Germinal center (tissue), 1 donor: ENCODE measurements at places on chromosomes 5 and 9.

GRCh38 chr5:55004729-55005128 is 19.3 kb upstream of the GZMK start:
- DNase-seq, result no peak

- no peak for DNase-seq
These were observed 813.5 kb downstream of the TLE4 start for GRCh38 chr9:80385246-80385645.

DNA sequence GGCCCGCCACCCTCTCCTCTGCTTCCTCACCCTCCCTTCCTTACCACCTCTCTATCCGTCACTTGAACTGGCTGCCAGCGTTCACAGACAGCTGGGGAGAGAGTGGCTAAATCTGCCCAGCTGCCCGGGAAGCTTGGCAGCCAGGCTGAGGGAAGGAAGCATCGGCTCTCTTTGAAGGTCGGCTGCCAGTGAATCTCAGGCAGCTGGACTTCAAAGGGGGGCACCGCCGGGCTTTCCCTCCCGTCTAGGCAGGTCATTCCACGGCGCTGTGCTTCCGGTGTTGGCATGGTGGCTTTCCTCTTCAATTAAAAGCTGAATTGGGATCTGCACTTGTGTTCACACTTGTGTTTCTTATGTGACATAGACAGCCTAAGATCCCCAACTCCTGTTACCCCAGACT is 174.0 kb downstream of the GDNF start:
- no peak for DNase-seq

DNA sequence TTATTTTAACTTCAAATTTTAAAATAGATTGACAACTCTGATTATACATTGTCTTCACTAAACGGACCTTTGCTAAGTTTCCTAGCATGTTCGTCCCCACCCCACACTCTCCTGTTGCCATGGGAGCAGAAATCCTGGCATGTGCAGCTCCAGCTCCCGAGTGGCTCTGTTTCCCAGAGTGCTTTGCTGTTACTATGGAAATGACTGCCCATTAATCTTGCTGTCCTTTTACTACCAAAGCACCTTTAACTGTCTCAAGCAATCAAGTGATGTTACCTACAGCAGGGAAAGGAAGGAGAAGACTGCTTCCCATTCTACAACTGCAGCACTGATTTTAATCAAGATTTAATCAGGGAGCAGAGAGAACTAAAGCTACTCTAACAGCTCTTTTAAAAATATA is 212.0 kb upstream of the KIF2A start:
- DNase-seq, result no peak

DNA sequence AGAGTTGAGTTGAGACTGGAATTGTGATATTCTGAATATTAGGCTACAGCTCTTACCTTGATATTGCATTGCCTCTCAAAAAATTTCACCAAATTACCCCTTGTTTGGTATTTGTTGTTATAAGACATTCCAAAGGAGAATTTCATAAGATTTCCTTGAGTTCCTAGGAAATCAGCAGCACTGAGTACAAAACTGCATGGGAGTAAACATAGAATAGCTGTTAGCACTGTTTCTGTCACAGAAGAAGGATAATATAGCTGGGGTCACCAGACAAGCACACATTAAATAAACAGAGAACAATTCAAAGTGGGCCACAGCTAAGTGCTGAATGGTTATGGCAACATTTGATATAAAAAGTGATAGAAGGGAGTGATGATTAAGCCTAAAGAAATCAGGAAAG is 724.3 kb downstream of the PRELID2 start:
- DNase-seq, result no peak

DNA sequence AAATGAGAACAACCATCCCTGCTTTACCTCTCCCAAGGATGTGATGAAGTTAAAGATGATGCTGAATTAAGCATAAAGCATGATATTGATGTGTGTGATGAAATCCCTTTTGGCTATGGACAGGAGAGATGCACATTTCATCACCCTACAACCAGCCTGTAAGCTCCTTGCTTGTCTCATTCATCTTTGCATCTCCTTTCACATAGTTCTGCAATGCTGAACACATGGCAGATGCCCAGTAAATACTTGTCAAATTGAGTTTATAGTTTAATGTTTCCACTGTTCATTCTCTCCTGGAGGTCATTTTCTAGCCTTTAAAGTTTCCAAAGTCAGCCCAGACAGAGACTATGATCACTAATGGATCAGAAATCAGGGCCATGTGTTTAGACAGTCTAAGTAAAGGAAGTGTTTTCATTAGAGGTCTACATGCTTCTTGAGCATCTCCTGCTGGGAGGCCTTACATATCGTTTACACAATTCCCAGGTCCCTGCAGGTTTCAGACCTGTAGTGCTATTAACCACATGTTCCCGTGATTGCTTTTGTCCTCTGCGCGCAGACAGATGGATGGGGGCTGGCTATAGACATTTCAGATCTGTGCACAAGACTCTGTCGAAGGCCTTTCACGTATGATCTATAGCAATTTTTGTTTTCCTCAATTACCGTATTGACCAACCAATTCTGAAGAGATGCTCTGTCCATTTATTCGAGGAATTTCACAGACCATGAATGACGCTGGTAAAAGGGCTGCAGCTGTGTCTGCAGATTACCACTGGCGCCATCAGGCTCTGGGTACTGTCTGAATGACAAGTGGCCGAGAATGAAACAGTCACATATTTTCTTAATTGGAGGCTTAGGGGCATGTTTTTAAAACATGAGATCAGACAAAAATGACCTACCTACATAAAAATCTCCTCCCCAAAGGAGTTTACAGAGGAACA is 49.0 kb upstream of the CKMT2 start:
- no peak for DNase-seq

- DNase-seq, result no peak
These were observed 201.8 kb downstream of the GLIS3 start for GRCh38 chr9:4098031-4098430.

DNA sequence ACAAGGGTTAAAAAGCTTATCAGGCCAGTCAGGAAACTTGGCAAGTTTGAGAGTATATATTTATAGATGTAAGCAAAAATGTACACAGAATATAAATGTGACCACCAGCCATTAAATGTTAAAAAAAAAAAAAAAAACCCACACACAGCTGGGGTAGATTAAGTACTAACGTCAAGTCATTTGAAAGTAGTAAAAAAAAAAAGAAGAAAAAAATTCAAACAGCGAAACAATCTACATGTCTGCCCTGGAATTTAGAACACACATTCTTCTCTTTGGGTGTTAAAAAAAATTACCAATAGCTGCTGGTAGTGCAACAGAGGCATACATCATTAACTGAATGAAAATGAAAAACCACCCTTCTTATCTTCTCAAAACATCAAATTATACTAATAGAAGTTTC is 269.7 kb downstream of the MLLT3 start:
- DNase-seq, result no peak

DNA sequence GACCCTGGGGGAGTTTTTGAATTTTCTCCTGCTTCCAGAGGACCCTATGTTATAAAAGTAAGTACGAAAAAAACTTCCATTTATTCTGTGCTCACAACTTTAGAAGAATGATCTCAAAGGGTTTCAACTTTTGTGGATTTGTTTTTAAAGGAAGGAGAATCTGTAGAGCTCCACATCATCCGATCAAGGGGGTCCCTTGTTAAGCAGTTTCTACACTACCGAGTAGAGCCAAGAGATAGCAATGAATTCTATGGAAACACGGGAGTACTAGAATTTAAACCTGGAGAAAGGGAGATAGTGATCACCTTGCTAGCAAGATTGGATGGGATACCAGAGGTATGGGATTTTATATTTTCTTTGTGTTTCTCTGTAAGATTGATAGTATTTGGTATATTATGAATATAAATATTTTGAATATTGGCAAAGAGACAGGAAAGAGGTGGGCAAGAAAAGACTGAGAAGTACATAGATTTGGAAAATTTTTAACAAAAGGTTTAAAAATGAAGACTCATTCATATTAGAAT is 84.2 kb downstream of the ADGRV1 start:
- DNase-seq, result no peak

DNA sequence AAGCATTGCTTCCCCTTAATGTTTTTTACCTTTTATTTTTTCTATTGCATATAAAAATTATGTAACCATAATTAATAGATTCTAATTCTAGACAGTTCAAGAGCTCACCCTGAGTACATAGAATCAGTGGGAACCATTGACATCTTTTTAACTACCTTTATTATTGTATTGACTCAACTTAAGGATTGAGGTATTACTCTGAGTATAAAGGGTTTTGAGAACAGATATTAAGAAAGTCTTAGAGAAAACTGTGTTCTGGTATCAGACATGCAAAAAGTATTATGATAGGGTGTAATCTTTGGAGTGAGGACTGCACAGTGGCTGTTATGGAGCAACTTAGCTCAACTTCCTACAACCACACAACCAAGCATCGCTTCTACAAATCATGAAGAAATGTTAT is 8.9 kb downstream of the SPEF2 start:
- DNase-seq, result no peak
